ENCODE measurements at places on chromosomes 7 and 10.

- DNase-seq: no peak
Measured at GRCh38 chr7:123148813-123149212, 51.0 kb downstream of the SLC13A1 start.

DNA sequence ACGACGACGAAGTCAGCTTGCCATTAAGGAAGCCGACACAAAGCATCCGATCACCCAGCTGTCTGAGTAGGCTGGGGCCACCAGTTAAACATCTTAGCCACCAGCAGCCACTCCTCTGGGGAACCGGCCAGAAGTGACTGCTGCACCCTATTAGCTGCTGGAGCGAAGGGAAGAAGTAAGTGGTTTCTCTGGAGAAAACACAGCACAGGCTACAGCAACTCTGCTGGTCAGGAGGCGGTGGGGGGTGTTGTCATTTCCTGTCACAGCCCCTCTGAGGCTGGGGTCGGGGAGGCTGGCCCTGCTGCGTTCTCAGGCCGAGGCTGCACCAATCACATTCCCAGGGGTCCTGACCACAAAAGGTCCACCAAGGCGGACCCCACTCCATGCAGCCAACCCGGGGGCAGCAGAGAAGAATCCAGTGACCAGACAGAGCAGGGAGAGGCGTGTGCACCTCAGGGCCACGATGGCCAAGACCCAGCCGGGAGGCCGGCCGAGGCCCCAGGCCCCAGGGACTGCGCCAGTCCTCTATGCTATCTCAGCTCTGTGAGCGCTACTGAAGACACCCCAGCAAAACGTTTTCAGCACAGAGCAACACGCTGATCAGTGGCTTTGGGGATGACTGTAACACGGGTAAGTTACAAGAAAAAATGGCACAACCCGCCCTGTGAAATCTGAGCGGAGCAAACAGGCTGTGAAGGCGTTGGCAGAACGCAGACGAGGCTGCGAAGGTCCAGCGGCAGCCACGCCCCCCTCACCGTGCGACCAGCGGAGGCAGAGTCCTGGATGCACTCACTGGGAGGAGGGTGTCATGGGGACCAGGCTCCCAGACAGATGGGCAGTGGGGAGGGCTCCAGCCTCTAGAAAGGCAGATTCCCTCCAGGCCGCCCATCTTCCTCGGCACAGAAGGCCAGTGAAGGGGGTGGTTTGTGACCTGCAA lies 24.8 kb downstream of the STK32C start:
- no peak for DNase-seq

GRCh38 chr7:71558806-71559613 lies 427.1 kb downstream of the GALNT17 start:
- DNase-seq: no peak

GRCh38 chr10:100008708-100009282 lies 952 bp downstream of the DNMBP start:
- no peak for DNase-seq

DNA sequence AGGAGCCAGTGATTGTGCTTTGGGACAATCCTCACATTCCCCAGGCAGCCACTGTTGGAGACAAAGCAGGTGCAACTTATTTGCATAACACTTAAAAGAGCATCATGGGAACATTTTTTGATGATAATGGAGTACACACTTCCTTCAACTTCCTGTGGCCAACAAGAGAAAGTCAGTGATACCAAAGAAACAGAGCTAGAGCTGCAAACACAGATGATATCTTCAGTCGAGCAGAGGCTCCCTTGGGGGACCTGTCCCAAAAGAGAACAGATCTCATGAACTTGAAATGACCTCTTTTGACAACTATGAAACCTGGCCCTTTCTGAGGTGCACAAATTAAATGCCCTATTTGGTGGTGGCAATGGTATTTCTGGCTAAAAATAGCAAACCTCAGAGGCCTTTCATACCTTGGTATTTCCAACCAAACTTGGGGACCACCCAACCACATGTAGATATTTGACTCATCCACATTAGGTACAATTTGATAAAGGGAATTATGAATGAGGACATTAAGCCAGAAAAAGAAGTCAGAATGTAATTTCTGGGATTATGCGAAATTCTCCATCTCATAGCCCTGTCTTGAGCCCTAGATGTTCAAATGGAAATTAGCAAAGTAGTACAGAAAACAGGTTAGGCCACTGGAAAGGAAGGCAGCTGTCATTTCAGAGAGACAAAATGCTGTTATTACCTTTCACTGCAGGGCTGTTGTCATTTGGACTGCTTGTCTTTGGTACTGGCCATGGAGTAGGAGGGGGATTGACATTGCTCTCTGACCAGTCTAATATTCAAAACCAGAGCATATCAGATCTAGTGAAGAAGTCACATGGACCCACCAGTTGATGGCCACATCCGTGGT lies 146.2 kb downstream of the ICA1 start:
- DNase-seq: no peak

- no peak for DNase-seq
Measured at GRCh38 chr7:45874408-45875131, 1.7 kb upstream of the CCDC201 start.

DNA sequence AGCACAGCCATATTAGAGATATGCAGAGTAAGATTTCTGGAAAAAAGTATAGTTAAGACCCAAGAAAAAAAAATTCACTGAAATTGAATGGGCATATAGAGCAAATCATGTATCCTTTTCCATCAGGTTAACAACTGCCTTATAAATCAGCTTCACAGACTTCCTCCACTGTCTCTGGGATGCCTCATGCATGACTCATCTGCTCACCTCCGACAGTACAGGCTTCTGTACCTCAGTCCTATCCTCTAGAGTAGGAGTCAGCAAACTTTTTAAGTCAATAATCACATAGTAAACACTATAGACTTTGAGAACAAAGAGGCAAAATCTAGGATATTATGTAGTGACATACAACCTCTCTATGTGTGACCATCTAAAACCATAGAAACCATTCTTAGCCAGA lies 211.6 kb upstream of the SP8 start:
- DNase-seq: no peak

- DNase-seq: no peak
Measured at GRCh38 chr10:29966269-29966668, 93.1 kb downstream of the JCAD start.

DNA sequence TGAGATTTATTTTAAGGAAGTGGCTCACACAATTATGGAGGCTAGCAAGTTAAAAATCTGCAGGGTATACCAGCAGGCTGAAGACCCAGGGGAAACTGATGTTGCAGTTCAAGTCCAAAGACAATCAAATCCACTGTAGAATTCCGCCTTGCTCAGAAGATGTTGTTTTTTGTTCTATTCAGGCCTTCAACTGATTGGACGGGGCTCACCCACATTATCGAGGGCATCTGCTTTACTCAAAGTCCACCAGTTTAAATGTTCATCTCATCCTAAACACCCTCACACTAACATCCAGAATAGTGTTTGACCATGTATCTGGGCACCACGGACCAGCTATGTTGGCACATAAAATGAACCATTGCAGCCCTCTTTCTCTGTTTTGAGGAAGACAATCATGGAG lies 211.2 kb upstream of the GPR26 start:
- DNase-seq: no peak

DNA sequence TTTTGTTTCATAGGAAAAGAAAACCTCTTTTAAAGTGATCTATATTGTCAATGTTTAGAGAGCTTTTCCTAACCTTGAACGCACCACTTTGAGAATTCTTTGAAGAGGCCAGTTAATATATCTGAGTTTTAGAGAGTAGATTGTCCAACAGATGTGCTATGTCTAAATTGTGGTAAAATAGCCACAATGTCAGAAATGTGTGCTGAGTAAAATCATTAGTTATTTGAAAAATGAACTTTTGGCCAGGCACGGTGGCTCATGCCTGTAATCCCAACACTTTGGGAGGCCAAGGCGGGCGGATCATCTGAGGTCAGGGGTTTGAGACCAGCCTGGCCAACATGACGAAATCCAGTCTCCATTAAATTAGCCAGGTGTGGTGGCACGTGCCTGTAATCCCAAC lies 61.6 kb upstream of the KIAA1217 start:
- no peak for DNase-seq

DNA sequence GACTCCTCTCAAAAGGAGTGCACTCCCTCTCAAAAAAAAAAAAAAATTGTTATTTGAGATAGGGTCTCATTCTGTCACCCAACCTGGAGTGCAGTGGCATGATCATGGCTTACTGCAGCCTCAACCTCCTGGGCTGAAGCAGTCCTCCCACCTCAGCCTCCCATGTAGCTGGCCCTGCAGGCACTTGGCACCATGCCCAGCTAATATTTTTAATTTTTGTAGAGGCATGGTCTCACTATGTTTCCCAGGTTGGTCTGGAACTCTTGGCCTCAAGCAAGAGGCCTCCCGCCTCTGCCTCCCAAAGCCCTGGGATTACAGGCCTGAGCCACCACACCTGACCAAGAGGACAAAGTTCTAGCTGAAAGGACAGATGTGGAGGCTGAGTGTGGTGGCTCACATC lies 120.3 kb downstream of the EPC1 start:
- DNase-seq: no peak

DNA sequence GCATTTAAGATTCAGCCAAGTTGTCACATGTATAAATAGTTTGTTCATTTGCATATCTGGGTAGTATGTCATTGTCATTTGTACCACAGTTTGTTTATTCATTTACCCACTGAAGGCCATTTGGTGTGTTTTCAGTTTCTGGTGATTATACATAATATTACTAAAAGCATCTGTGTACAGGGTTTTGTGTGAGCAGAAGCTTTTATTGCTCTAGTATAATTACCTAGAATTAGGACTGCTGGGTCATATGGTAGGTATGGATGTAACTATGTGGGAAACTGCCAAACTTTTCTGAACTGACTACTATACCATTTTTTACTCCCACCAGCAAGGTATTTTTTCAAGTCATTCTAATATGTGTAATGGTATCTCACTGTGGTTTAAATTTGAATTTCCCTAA lies 584.0 kb upstream of the GHITM start:
- no peak for DNase-seq

DNA sequence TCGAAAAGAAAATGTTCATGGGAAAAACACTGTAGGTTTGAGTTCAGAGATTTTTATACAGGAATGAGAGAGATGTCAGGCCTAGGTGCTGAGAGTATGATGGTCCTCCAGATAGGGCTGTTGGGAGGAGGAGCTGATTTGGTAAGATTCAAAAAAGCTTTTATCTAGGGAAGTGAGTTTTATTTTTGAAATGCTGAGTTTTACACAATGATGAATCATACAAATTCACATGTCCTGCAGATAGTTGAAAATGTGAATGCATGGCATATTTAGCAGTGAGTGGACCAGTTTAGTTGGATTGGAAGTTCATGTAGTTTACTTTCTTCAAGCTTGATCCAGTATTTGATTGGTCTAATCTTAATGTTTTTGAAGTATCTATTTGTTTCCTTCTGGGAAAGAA lies 154.8 kb downstream of the LRRC4 start:
- no peak for DNase-seq

Measured in hematopoietic multipotent progenitor cell treated with erythropoietin and hydrocortisone succinate and interleukin-3 and kit ligand, for 15 days (in vitro differentiated cells).